Stimulated activated CD8-positive, alpha-beta memory T cell treated with anti-CD3 and anti-CD28 coated beads, Interleukin-2, amount 100 ng/mL, for 48 hours (primary cell): ENCODE measurements at places on chromosomes 2 and 18.

DNA sequence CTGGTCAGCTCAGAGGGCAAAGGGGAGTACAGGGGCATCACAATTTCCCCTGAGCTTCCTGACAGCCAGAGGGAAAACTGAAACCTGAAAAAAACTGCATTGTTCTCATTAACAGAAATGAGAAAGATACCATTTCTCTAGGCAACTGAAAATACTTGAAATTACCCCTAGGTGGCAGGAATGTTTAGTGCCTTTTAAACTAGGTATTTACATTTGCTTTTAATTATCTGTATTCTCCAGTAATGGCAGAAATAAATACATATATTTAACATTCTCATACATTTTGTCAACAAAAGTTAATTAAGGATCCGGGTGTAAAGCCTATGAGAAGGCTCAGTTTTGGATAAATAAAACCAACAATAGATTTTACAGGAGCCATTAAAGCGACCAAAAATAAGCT, 34.5 kb downstream of the RPL31 start:
- DNase-seq, result no peak

DNA sequence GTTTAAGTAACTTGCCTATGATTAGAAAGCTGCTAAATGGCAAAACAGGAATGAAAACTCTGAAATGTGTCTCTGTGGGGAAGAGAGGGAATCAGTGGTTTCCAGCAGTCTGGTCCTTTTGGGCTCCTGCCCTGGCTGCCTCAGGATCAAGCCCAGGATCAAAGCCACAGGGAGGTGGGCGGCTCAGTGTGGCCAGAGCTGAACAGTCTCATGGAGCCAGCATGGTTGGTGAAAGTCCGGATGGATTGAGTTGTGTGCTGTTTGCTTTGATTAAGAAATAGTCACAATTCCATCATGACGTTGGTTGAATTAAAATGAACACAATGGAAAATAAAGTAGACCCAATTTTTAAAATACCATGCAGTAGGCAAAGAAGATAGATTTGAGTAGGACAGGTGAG, 344.2 kb downstream of the LPIN1 start:
- no peak for DNase-seq

DNA sequence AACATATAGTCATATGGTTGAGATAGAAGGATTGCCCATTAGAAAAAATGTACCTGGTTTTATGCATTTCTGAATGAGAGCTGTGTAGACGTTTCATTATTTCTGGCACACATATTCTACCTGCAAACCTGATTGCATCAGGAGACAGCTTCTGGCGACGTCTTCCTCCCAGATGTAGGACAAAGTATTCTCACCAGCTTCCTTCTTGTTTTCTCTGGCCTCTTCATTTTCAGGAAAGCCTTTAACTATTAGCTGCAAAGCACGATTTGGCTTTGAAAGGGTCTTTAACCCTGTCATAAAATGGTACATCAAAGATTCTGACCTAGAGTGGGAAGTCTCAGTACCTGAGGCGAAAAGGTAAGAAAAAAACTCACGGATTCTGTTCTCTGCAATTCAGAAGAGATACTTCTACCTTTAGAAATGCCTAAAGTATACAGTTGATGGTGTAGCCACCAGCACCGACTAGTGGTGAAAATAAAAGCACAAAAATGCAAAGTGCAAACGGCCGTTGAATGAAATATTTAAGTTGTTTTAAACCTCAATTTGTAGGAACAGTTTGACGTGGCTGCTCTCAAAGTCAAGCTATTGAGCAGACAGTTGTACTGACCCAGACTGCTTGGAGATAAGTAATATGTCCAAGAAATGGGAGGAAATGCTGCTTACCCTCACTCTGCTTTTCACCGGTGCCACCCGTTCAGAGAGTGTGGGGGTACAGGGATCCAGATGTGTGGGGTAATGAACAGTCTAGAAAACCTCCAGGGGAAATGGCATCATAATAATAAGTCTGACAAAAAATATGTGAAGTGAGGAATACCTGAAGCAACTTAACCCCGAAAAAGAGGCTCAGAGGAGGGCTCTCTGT, 20.2 kb downstream of the IL18RAP start:
- peak; percentile 6 for DNase-seq

DNA sequence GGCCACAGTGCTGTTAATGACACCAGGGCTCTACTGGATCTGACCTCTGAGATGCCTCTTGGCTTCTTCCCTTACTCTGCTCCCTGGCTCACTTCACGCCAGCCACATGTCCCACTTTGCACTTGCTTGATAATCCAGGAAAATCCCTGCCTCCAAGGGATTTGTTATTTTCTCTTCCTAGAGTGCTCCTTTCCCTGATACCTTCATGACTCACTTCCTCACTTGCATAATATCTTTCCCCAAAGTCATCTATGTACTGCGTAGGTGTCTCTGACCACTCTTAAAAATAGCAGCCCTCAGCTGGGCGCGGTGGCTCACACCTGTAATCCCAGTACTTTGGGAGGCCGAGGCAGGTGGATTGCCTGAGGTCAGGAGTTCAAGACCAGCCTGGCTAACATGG, 572.3 kb downstream of the PLCL1 start:
- no peak for DNase-seq

- DNase-seq, result no peak
Observed at GRCh38 chr2:126895336-126895735, 3.4 kb upstream of the TEX51 start.

DNA sequence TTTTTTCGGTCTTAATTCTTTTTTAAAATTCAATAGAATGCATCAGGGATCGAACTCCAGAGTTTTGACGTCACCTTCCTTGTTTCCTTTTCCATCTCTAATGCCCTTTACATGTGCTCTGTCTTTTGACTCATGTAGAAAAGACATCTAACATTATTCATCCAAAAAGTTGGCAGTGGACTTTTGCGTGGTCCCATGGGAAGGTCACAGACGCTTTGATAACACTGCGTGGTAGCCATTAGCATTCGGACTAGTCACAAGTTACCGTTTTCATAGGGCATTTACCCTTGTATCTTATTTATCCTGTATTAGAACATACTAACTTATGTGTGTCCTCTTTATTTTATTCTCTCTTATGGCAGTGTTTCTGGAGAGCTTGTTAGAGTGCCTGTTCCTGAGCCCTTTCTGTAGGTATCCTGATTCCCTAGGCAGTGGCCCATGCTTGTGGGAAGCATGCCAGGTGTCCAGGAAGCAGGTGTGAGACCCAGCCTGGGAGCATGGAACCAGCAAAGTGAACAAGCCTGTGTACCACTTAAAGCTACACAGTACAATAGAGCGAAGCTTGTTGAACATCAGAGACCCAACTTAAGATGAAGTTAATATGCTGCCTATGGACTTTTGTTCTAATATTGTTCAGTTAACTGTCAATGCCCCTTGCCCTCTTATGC, 73.6 kb upstream of the RBM44 start:
- no peak for DNase-seq

DNA sequence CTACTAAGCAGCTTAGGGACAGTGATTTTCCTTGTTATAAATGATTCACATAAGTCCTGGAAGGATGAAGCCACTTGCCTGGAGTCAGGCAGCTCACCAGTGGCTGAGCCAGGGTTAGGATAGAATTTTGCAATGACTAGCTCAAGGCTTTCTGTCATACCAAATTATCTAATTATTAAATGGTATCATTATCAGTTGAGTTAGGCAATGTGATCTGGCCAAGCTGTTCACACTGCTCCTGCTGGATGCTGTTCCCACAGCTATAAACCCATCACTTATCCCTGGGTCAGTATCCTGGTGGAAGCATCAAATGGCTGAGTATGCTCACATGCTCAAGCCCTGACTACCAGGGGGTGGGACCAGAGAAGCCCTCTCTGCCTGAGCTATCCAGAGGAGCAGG, 235.2 kb downstream of the MTX2 start:
- DNase-seq, result no peak

- no peak for DNase-seq
Observed at GRCh38 chr2:204664708-204665121, 119.4 kb downstream of the PARD3B start.

- DNase-seq, result no peak
Observed at GRCh38 chr2:175852879-175853615, 149.0 kb downstream of the LNPK start.

DNA sequence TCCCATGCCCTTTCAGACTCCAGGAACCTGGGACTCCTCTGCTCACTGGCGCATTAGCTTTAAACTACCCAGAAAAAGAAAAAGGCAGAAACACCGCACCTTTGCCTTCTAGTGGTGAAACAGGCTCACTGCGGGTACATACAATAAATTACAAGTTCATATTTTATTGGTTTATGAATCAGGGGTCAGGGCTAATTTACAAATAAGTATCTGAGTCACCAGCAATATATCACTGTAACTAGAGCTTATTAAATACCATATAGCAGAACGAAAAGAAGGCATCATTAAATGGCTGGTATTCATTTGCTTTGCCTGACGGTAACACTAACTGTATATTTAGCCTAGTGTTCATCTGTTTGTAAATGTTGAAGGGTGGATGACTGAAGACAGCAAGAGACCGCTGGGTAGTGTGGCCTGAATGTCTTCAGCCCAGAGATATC, 26.9 kb upstream of the DTNB start:
- no peak for DNase-seq

DNA sequence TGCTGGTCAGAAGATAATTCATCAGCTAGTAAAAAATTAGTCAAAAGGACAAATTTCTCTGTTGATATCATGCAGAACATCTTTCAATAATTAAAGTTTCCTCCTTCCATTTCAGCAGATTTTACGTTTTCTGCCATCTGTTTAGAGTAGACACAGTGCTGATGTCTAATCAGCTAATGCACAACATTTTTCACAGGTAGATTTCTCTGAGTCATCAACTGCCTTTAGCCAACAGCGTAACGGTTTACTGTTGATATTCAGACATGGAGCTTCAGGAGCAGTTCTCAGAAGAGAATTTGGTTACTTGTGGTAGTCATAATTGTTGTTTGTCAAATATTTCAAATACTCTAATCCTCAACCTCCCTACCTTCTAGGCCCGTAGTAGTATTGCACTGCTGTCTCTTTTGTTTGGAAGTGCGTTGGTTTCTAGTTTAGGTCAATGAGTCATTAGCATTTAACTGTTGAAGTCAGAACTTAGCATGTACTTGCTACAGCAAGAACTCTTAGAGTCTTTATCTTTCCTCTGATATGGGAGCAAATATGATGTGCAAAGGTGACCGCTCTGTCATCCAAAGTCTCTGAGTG, 86.8 kb upstream of the TFPI start:
- no peak for DNase-seq

- DNase-seq, result no peak
Observed at GRCh38 chr2:54261537-54261936, 5.5 kb upstream of the TSPYL6 start.

GRCh38 chr2:38244301-38244700, 132.8 kb downstream of the ATL2 start:
- DNase-seq, result no peak

DNA sequence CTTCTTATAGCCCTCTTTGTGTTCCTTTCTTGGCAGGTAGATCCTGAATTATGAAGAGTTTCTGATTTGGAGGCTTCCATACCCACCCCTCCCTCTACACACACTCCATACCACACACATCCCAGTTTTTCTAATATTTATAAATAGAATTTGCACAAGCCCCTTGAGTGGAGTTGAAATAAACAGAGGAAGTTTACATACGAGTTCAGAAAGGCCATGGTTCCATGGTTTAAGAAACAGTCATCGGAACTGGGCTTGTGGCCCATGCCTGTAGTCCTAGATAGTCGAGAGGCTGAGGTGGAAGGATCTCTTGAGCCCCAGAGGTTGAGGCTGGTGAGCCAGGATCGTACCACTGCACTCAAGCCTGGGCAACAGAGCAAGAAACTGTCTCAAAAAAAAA, 62.7 kb upstream of the TANC1 start:
- no peak for DNase-seq

DNA sequence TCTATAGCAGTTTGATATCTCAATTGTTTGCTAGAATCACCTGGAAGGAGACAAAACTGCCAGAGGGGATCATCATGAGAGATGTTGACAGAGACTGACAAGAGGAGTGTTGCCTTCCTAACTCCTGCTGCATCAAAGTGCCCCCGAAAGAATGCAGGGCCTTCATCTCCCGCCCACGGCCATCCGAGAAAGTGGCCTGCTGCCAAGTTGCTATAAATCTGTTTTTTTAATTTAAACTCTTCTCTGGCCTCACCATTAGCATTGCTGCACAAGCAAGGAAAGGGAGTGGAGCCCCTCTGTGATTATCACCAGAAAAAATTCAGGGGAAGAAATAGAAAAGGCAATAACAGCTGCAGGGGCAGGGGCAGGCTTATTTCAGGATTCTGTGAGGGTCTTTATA, 238.1 kb upstream of the EPHA4 start:
- DNase-seq, result no peak

DNA sequence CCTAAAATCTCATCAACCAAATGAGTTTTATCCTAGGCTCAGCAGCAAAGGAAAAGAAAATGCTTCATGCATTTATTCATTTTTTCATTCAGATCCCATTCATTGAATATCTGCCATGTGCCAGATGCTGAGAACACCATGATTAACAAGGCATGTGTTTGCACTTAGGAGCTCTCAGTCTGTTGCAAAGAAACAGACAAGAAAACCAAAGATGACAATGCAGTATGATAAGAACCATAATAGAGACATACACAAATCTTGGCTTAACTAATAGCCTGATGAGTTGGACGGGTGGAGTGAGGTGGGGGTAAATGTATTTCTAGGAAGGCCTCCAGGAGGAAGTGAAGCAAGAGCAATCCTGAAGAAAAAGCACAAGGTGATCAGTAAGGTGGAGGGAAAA, 177.8 kb upstream of the SCN7A start:
- no peak for DNase-seq

DNA sequence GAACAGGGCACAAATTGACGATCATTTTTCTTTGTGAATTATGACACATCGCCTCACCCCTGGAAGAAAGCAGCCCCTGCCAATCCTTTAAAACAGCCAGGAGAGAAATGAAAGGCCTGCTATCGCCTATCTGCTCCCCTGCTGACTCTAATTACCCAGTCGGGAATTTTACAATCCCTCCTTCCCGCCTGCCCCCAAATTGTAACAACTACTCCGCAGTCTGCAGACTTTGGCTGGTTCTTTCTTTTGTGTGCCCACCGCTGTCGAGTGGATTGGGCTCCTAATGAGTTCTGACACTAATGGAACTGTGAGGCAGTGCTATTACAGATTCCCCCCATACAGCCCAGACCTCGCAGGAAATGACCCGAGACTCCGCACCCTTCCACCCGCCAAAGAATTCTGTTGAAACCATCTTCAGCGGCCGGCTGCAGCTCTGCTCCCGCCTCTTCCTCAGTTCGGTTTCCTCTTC, 281.2 kb upstream of the PARD3B start:
- DNase-seq, result no peak

GRCh38 chr2:45289997-45290709, 280.9 kb upstream of the SIX2 start:
- no peak for DNase-seq

GRCh38 chr2:152097801-152098495, 896 bp downstream of the CACNB4 start:
- DNase-seq, result no peak

- DNase-seq, result no peak
Observed at GRCh38 chr2:31558401-31559295, 22.1 kb downstream of the SRD5A2 start.
